ENCODE measurements at places on chromosomes 6 and 20.
A peak's percentile ranks its signal among the peaks of the same experiment; 100 is the strongest.

DNA sequence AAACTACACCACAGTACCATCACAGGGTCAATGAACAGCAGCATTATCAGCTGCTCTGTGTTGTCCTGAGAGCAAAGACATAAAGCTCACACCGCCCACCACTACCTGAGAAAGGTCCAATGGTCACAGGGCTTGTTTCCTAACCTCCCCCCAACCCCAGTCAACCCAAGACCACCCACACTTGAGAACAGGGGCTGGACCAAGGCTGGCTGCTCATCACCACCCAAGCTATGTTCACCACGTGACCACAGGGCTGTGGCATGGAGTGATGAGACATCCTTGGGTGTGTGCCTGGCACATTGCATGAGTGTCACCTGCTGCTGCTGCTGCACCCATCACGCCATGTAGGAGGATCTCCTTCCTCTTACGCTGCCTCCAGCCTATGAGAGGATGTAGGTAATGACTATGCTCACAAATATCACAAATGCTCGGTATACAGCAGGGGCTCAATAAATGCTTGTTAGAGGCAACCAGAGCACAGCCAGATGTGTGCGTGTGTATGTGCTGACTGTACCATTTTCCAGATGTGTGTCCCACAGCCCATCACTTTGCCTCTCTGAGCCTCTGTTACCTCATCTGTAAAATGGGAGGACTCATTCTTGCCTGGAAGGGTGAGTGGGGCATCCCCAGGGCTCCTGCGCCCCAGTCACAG is 23.3 kb upstream of the SIRPA start:
- no peak for DNase-seq

GRCh38 chr6:33490198-33490597 is 35.8 kb downstream of the ZBTB9 start:
- DNase-seq, result no peak

GRCh38 chr20:21399005-21399475 is 1.7 kb upstream of the NKX2-4 start:
- no peak for DNase-seq

DNA sequence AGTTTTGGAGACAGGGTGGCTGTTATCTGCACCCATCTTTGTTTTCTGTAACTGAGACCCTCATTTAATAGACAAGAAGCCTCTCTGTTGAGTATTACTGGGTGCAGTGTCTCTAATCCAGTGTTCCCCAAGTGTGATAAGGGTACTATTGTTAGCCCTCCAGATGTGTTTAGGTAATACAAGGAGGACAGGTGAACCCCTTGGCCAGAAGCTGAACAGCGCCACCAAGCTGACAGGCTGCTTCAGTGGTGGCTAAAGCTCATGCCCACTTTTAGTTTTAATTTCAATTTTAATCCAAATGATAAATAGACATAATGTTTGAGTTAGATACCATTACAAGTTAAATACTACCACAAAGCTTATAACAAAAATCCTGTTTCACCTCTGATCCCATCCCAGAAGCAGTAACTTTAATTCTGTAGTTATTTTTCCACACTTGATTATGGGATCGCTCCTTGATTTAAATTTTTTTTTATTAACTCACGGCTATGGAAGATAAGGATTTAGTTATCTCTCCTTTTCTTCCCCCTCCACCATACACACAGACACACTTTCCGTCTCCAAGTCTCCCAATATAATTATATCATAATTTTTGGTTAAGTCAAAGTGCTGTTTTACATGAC is 8.4 kb upstream of the STK35 start:
- peak; percentile 36 for DNase-seq

- DNase-seq, result no peak
Measured at GRCh38 chr6:128403618-128404444, 116.6 kb downstream of the PTPRK start.

GRCh38 chr20:4453359-4453758 is 268.4 kb upstream of the PRND start:
- no peak for DNase-seq

GRCh38 chr20:56820984-56821383 is 191.9 kb downstream of the TFAP2C start:
- DNase-seq, result no peak

GRCh38 chr6:151101161-151101815 is 138.5 kb upstream of the AKAP12 start:
- no peak for DNase-seq

DNA sequence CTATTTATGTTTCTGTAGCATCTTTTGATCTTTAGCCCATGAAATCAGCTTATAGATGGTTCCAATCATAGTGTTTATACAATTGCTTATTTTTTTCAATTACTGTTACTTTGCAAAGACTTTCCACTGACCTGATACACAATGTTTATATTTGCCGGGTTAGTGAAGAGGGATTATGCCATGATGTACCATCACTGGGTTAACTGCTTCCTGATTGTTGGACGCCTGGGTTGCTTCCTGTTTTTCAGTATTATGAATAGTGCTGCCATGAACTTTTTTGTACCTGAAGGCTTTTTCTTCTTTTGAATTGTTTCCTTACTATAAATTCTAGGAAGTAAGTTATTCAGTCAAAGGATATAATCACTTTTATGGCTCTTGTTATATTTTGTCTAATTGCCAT is 6.9 kb downstream of the MANBAL start:
- no peak for DNase-seq

DNA sequence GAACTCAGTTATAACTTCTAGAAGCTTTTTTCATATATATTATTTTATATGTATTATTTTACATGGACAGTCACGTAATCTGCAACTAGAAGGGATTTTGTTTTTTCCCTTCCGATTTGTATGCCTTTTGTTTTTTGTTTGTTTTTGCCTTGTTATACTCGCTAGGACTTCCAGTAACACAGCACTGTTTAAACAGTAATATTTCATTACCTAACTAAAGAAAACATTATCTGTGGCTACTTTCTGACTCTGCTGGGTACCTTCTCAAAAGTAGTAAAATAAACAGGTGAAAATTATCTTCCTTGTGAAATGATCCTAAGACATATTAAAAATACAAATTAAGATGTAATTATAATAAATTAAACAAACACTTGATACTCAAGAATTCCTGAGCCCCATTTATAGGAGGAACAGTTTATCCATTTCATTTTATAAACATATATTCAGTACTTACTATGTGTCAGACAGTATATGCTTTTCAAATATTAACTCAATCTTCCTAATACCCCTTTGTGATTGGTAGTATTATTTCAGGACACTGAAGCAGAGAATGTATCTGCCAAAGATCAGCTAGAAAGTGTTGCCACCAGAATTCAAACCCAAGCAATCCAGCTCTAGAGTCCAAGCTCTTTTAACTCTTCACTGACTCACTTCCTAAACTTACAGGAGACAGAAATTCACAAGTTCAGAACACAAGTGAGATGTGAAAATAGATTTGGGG is 65.3 kb downstream of the MAP3K5 start:
- no peak for DNase-seq
